Amygdala (tissue), 56 donors: ENCODE measurements at places on chromosomes 12 and 14.

DNA sequence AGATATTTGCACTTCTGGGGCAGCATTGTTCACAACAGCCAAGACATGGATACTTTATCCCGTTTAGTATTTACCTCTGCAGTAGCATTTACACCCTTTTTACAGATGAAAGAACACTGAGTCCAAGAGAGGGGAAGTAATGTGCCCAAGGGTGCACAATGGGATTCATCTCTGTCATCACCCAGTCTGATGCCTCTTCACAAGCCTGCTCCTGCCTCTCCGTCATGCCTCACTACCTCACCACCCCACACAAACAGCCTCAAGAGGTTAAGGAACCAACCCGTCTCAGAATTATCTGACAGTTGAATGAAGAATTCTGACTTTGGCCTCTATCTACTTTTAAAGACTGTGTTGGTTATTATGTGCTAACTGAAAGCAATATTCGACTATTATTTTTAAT, 368.4 kb downstream of the ATP23 start:
- no peak for DNase-seq

GRCh38 chr12:19457561-19457960, 18.3 kb downstream of the AEBP2 start:
- DNase-seq: no peak

DNA sequence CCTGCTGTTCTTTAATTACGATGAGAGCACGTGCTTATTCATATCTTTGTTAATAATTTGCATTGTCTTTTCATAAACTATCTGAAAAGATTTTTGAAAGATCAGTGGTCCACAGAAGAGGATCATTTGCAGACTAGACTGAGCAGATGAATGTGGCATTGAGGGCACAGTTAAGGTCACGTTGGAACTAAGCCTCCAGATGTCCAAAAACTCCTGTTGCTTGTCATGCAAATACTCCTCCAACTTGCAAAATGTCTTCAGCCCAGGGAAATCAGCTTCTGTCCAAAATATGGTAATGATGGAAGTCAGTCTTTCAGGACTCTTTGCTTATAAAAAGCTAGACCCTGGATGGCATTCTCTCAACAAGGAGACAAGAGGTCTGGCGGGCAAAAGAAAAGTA, 201.6 kb upstream of the TMEM260 start:
- no peak for DNase-seq

- DNase-seq: no peak
Observed at GRCh38 chr12:19302100-19302640, 137.1 kb upstream of the AEBP2 start.

DNA sequence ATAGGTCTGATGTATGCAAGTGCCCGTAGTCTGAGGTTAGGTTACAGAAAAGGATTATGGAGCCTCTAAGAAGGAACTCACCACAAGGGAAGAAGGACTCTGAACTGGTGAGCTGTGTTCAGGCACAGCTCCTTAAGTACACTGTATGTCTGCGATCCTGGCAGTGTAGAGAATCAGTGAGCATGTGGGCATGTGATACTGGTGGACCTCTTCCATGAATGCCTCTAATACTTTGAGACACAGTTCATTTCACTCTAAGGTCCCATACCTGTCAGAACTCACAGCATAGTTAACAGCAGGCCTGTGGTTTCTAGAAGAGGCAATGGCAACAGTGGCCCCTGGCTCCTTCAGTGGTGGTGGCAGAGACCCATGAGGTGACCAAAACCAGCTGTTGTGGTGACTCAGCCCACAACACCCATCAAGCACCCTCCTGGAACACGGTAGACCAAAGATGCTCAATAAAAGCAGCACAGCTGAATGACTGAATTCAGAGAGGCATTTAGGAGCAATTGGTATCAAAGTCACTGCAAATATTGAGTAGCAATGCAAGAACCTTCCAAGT, 6.9 kb upstream of the OR6J1 start:
- no peak for DNase-seq

DNA sequence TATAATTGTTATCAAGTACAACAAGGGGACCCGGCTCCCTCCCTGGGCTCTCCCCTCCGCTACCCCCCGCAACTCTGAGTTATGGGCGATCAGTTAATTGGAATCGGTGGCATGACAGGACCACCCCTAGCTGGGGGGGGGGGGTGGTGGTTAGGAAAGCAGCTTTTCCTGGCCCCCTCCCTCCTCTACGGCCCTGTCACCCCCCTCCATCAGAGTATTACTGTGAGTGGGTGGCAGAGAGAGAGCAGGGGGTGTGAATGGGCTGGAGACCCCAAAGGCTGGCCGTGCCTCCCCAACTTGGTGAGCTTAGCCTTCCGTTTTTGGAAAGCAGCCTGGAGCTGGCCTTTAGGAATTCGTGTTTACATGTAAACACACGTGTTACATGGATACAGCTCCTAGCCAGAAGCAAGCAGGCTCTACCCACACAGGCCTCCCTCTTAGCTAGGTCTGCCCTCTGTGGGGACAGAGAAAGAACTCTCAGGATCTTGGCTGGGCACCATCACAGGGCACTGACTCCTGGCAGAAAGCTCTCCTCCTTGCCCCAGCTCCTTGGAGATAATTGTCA, 1.1 kb upstream of the HOXC4 start:
- no peak for DNase-seq
